ENCODE measurements at places on chromosomes 3 and 15.

GRCh38 chr3:194034346-194035336 lies 101.3 kb upstream of the HES1 start:
- no peak for DNase-seq

DNA sequence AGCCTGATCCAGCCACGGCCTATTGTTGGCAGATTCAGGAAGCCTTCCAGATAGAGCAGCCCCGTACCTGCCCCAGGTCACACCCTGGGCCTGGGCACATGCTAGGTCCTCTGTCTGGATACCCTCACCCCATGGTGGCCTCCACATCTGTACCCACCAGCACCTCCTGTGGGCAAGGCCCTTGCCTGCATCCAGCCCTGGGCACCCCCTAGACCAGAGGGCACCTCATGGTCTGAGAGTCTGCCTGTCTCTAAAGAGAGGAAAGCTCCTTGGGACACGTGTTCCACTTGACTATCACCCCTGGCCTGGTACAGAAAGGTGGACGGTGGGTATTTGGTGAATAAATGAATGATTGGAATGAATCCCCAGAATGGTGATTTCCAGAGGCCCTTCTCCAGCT lies 8.9 kb upstream of the COMMD4 start:
- DNase-seq = no peak

- DNase-seq = no peak
These were observed 21.5 kb downstream of the CCDC33 start for GRCh38 chr15:74257623-74258022.

DNA sequence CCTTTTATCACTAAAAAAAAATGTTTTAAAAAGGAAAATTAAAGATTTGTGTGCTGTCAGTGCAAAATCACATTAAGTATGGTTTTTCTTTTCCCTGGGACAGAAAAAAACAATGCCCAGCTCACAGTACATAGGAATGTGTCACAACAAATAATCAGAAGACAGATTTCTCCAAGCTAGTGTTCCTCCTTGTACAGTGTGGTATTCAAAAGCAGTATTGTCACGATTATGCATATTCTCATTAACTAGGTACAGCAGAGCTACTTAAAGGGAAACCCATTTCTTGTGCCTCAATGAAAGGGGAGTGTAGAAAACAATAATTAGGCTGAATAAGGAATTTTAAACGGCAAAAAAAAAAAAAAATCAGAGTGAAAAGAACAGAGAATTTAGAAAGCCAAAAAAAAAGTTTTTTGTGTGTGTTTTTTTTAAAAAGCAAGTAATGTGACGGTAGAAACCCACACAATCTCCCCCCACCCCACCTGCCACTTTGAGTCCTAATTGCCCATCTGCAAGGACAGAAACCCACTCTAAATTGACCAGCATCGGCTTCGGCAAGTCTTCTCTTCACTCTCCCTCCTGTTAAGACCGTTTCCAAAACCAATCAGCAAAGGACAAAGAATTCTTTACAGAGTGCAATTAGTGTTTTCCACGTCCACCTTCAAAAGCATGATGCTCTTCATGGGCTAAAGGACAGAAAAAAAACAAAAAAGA lies 41.0 kb downstream of the EIF4E3 start:
- no peak for DNase-seq

DNA sequence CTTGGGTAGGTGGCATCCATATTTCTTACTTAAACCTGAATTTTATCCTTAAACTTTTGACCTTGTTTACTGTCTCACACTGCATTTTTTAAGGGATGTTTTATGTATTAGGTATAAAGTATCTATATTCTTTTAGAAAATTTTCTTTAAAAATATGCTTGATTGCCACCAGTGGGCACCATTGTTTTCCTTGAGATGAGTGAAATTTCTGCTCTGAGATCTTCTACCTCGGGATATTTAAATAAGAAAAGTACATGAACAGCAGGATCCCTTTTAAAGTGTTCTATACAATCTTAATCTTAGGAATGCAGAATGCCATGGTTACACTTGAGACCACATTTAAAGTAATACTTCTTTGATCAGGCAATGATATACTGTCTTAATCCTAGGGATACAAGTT lies 108.7 kb downstream of the SLMAP start:
- DNase-seq = no peak

GRCh38 chr3:15476378-15476777 lies 45.1 kb downstream of the COLQ start:
- no peak for DNase-seq

- DNase-seq = no peak
These were observed 141.0 kb downstream of the CHDH start for GRCh38 chr3:53705024-53705745.

DNA sequence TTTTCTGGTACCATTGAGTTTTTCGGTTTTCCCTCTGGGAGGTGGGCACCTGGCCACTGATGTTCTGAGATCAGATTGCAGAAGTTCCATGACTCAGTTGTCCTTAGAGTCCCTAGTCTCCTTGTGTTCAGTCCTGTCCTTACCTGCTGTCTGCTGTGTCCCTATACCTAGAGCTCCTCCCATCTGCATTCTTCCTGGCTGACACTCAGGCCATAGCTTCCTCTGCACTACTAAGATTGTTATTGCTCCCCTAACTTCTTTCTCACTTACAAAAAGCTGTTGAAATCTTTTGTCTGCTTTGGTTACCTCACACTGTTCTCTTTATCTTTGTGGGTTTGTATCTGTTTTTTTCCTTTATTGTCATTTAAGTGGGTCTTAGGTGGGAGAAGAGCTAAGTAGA lies 13.2 kb downstream of the USP3 start:
- DNase-seq = no peak

Measured in activated T-cell treated with anti-CD3 and anti-CD28 coated beads, Interleukin-2, amount 50 U/mL, for 24 hours (primary cell).